Stimulated activated CD4-positive, alpha-beta T cell treated with anti-CD3 and anti-CD28 coated beads, Interleukin-15, amount 100 ng/mL, for 48 hours (primary cell): ENCODE measurements at places on chromosomes 11 and 22.

DNA sequence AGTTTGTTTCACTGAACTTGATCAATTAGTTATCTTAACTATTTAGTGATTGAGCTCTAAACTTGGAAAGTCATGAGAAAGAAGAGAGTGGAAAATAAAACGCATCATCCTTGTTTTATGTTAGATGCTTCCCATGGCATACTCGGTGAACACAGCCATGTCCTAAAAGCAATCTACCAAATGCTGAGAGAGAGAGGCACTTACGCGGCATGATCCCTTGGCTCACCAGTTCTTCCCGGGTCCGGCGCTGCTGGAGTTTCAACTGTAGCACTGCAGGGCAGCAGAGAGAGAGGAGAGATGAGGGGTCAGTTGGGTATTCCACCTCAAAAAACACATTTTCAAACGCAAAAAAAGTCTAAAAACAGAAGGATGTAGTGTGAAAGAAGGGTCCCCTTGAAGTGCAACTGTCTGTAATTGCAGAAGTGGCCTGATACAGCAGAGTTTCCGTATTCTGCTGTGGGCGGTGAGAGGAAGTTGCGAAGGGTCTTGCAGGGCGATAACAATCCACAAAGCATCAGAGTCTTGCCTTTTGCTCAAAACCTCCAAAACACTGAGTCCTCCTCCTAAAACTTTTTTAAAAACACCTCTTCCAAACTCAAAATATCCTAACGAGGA is 92.7 kb downstream of the SGSM3 start:
- peak; percentile 51 for DNase-seq

- DNase-seq: no peak
Observed at GRCh38 chr11:72493426-72494108, 59.2 kb upstream of the CLPB start.

GRCh38 chr11:92383430-92383829 is 158.8 kb downstream of the FAT3 start:
- DNase-seq: no peak

GRCh38 chr22:39238966-39239505 is 5.7 kb downstream of the PDGFB start:
- DNase-seq: no peak

DNA sequence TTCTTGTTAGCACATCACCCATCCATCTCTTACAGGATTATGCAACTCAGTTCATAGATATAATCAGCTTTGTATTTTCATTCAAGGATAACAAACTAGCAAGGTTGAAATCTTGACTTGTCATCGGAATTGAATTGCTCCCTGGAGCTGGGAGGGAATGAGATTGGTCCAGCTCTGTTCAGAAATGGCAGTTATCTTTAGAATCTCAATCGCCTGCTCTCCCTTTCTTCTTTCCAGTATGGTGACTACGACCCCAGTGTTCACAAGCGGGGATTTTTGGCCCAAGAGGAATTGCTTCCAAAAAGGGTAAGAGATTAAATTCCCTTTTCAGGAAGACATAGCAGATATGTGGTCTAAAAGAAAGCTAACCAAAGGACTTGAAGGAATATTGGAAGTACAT is 51.0 kb downstream of the NF2 start:
- no peak for DNase-seq

DNA sequence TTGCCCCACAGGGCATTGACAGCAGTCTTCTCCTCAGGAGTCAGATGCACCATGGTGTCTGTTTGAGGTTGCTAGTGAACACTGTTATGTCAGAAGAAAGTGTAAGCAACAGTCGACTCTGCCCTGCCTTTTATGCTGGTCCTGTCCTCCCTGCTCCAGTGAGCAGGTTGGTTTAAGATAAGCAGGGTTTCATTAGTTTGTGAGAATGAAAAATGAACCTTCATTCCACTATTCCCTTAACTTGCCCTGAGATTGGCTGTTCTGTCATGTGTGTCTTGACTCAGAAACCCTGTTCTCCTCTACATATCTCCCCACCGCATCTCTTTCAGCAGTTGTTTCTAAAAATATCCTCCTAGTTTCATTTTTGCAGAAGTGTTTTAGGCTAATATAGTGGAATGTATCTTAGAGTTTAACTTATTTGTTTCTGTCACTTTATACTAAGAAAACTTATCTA is at the start of gene HBD:
TSS of gene HBD (minus strand) at position 103 of the 454 bp plus-strand sequence. CDS start at position 53, 50 bp downstream.
- no peak for DNase-seq

DNA sequence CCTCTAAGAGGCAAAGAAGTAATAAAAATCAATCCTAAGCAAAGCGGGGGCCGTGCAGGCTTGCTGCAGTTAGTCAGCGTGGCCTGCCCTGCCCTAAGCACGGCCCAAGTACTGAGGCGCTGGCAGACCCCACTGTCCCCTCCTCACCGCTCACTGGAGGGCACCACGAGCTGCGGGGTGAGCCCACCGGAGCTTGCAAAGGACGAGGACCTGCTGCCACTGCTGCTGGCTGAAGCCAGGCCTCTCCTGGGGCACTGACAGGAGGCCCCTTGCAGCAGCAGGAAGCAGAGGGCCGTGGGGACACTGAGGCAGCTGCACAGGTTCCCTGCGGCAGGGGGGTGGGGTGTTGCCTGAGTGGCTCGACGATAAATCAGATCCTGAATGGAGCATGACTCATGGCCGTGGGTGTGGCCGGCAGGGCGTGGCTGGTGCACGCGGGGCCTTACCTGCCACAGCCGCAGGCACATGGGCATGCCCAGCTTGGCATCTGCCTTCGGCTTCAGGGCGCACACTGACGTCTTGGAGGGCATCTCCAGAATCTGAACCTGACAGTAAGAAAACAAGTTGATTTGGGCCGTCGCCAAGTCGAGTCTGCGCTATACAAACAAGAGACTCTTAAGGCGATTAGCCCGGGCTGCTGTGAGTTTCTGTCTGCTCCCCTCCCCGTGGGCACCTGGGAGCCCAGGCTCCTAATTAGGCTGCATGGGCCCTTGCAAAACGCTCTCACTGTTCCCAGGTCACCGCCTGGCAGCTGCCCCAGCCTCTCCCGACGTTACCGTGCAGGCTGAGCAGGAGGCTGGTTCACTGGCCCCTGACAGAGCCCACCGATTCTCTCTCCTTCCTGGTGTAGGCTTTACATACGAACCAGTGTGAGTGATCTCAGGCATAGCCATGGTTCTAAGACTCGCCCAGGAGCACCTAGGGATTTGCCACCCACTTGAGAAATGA is 45.9 kb downstream of the TBX1 start:
- no peak for DNase-seq

- no peak for DNase-seq
Observed at GRCh38 chr11:126194121-126194543, 17.3 kb downstream of the RPUSD4 start.

DNA sequence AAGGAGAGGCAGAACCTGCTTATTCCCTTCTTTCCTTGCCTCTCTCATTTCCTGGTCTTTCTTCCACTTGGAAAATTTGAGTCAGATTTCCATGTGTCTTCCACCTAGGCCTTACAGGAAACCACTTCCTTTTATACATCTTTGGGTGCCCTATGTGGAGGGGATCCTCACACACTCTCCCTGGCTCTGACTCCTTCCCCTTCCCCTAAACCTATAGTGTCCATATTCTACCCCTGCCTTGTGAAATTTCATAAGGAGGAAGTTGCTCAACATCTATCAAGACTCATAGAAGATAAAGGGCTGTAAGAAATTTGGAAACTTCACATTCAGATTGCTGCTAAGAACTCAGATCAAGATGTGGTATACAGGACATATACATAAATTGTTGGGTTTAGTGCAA is 20.4 kb downstream of the TUG1 start:
- no peak for DNase-seq

GRCh38 chr11:72456651-72457050 is 22.3 kb upstream of the CLPB start:
- no peak for DNase-seq

- DNase-seq: no peak
Observed at GRCh38 chr22:49885881-49886280, 32.2 kb downstream of the ZBED4 start.

DNA sequence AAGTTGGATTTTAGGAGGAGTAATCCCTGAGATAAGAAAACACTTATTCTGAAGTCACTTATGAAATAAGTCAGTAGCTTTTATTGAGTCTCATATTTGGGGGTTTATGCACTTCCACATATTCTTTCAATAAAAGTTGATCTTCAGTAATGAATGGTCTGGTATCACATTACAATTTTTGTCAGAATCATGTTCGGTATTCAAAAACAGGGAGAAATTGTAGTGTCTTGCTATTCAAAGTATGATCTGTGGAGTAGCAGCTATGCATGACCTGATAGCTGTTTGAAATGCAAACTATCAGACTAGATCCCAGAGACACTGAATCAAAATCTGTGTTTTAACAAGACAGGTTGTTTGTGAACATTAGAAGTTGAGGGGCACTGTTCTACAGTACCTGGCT is 857.6 kb downstream of the METTL15 start:
- DNase-seq: no peak

GRCh38 chr11:75388386-75389275 is 10.7 kb upstream of the RPS3 start:
- DNase-seq: peak; percentile 54

DNA sequence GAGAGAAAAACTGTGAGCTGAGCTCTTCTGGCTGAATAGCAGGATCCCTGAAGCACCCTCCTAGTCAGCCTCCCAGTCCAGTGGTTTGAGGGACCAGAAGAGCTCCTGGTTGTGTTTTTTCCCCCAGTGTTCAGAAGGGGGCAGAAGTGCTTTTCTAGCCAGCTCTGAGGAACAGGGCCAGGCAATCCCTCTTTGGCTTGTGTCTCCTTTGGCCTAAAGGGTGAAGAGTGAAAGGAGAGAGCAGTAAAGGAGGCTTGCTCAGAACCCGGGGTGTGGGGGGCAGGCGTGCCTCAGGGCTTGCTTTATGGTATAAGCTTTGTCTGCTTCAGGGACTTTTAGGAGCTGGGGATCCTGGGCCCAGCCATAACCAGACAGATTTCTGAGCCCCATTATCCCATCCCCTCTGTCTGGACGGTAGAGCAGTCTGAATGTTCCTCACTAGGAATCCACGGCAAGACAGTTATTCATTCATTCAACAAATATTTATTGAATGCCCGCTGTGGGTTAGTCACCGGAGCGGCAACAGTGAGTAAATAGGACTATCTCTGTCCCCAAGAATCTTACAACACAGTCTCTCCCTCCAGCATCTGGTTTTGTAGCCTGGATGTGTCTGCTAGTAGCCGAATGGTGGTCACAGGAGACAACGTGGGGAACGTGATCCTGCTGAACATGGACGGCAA is 14.5 kb downstream of the ACP2 start:
- DNase-seq: no peak

DNA sequence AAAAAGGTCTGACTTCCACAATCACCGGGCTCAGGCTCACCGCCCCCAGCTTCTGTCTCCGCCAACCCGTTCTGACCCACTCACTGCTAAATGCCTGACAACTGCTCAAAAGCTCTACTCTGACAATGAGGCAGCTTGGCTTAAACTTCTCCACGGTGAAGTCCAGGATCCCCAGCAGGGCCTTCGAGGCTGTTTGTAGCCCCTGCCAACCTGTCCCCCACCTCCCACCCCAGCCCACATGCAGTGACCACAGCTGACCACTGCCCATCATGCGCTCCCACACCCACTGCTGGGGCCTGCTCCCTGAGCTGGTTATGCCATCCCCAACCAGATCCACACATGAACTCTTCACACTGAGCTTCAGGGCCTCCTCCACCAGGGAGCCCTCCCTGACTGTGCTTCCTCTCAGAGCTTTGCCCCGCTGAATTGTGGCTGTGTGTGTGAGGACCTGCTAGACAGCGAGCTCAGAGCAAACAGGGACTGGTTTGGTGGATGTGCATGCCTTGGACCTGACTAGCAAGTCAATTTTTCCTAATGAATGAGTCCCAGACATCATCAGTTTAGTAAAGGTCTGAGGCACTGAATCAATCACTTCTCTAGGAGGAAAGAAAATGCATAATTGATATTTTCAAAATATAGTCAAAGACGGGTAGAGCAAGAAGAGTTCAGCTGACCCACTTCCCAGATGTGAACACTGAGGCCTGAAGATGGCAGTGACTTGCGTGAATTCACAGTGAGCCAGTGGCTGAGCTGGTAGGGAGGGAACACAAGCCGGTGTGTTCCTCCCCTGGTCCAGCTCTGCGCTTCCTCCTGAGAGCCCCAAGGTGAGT is 7.7 kb downstream of the LRRC32 start:
- no peak for DNase-seq

DNA sequence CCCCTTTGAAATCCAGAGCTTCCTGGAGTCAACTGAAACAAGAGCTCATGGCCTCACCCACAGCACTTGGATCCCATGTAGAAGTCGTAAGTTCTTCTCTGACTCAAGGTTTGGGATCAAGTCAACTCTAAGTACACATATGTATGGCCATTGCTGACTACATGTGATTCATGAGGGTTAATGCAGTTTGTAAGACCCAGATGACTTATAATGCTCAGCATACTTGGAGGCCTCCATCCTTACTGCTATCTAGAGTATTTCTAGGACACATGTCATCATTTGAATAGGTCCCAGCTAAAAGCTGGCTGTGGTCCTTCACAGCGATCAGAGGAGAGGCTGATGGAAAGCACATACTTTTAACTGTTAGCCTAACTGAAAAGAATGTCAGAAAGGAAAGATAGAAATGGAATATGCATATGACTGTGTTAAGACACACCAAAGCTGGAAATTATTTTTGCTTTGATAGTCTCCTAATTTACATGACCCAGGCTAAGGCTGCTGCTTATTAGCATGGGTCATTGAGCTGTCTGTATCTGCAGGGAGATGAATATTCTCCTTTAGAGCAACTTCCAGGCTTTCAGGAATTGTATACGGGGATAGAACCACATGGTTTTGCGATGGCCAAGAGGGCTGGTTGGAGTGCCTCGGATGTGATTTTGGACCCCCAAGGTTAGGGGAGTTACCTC is 76.3 kb downstream of the NTM start:
- DNase-seq: no peak

- no peak for DNase-seq
Observed at GRCh38 chr11:77207019-77207485, 79.0 kb downstream of the MYO7A start.

- DNase-seq: no peak
Observed at GRCh38 chr11:111427471-111427912, 48.4 kb upstream of the POU2AF1 start.

DNA sequence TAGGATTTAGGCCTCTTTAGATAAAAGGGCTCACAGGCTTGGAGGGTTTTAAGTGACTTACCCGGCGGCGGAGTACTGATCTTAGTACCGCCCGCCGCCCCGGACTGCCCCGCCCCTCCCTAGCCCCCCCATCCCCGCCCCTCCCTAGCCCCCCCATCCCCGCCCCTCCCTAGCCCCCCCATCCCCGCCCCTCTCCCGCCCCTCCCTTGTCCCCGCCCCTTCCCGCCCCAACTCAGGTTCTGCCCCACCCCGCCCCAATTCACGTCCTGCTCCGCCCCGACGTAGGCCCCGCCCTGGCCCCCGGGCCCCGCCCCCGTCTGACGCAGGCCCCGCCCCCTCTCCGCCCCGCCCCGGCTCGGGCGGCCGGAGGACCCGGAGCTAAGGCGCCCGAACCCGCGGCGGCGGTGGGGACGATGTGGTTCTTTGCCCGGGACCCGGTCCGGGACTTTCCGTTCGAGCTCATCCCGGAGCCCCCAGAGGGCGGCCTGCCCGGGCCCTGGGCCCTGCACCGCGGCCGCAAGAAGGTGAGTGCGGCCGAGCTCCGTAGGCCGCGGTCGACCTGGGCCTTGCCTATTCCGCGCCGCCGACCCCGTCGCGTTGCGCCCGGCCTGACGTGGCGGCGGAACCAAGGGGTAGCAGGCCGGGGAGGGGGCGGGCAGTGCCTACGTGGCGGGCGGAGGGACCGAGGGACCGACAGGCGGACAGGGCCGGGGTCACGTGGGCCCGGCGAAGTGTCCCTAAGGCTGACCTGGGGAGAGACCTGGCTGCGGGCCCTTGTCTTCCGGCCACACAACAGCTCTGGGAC is at the start of gene SCYL1:
TSS of gene SCYL1 (plus strand) at position 343 of the 805 bp plus-strand sequence. CDS start at position 414, 71 bp downstream.
- peak; percentile 68 for DNase-seq

GRCh38 chr11:112166562-112166961 is 610 bp upstream of the TEX12 start:
- no peak for DNase-seq
